ENCODE measurements at places on chromosomes 16 and 17.

- DNase-seq: no peak
Measured at GRCh38 chr16:46850619-46851555, 19.9 kb upstream of the C16orf87 start.

DNA sequence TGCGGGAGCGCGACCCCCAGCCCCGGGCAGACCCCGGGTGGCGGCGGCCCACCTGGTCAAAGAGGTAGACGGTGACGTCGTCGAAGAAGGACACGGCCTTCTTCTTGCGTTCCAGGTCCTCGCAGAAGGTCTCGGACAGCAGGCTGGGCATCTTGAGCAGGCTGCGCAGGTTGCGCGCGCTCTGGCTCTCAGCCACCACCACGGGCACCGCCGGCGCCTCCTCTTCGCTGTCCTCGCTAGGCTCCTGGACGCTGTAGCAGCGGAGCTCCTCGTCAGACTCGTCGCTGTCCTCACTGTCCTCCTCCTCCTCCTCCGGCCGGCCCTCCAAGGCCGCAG is 45.2 kb upstream of the PVALEF start:
- DNase-seq: no peak

DNA sequence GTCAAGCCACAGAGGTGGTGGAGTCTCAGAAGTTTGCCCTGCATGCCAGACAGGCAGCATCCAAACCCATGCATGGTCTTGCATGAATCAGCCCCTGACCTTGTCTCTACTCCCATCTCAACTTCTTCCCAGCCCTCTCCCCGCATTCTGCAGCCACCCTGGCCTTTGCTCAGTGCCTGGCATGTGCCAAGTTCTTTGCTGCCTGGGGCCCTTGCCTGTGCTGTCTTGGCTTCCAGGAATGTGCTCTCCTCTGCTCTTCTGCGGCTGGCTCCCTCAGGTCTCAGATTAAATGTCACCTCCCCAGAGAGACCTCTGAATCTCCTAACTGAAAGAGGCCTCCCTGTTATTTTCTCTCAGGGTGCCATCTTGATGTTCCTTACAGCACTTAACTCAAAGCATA is 17.6 kb downstream of the DRC3 start:
- no peak for DNase-seq

DNA sequence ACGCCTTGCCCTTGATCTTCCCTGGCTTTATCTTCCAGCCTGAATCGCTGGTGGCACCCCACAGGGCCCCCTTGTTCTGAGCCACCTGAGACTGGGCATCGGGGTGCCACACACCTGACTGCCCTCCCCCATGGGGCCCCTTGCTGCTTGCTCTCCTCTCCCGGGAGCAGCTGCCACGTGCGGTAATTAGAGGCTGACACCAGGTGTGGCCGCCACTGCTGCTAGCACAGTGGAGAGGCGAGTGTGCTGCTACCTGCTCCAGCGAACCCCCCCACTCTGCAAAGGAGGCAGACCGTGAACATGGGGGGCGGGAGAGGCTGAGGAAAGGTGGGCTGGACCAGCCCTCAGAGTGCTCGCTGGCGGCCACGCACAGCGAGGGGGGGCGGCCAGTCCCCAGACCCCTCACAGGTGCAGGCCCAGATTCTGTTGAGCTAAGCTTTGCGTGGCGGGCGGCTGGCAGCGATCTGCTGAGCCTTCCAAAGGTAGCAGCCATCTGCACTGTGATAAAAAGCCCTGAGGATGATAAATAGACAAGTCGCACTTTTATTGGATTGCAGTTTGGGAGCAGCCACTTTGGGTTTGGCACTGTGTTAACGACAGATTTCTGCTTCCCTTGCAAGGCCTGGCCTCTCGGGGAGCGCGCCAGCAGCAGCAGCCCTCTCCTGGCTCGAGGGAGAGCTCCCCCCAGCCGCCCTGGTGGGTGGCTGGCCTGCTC is 167.9 kb upstream of the GSE1 start:
- no peak for DNase-seq

DNA sequence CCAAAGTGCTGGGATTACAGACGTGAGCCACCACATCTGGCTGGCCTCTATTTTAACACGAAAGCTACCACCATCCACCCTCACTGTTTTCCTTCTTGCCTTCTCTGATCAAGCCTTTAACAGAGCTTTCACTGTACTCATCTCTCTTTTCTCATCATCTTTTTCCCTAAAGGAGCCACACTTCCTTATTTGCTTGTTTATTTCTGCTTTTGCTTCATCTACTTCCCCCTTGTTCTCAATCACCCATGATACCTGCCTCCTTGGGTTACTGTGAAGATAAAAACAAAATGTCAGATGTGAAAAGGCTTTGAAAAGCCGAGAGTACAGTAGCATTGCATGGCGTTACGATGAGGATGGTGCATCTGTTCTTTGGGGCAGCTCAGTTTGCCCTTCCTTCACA is 79.9 kb downstream of the ZNF18 start:
- DNase-seq: no peak

GRCh38 chr17:35766903-35767510 is 6.3 kb downstream of the C17orf50 start:
- peak; percentile 26 for DNase-seq

GRCh38 chr16:12763517-12763916 is 40.2 kb downstream of the CPPED1 start:
- no peak for DNase-seq

GRCh38 chr17:49645654-49646053 is 32.2 kb downstream of the SPOP start:
- no peak for DNase-seq

- DNase-seq: no peak
Measured at GRCh38 chr16:67530013-67530939, 1.6 kb downstream of the RIPOR1 start.

GRCh38 chr17:1104222-1104621 is 75.6 kb downstream of the ABR start:
- DNase-seq: no peak

GRCh38 chr17:58756246-58757161 is 850 bp downstream of the PPM1E start:
- DNase-seq: no peak

DNA sequence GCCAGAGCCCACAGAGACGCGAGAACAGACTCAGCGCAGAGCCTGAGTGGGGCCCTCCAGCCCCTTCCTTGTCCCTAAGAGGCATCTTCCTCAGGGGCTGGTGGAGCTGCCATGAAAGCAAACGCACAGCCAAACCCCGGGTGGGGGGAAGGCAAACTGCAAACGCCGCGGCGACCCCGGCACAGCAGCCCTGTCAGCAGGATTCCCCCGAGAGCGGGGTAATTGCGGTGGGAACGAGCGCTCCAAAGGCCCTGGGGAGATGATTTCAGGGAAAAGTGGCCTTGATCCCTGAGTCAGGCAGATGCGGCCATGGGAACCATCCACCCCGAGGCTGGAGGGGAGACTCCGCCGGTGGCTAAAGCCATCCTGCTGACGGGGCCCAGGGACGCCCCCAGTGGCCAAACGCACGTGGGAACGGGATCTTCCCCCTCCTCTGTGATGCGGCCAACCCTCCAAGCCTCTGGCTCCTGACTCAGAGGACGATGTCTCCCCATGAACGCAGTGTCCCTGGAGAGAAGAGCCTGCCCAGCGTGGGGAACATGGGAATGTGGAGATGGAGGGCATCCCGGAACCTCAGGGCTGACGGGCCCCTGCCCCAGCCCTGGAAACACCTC is 25.1 kb downstream of the SLC7A5 start:
- DNase-seq: no peak

- DNase-seq: no peak
Measured at GRCh38 chr16:25370541-25370940, 112.9 kb upstream of the ZKSCAN2 start.

DNA sequence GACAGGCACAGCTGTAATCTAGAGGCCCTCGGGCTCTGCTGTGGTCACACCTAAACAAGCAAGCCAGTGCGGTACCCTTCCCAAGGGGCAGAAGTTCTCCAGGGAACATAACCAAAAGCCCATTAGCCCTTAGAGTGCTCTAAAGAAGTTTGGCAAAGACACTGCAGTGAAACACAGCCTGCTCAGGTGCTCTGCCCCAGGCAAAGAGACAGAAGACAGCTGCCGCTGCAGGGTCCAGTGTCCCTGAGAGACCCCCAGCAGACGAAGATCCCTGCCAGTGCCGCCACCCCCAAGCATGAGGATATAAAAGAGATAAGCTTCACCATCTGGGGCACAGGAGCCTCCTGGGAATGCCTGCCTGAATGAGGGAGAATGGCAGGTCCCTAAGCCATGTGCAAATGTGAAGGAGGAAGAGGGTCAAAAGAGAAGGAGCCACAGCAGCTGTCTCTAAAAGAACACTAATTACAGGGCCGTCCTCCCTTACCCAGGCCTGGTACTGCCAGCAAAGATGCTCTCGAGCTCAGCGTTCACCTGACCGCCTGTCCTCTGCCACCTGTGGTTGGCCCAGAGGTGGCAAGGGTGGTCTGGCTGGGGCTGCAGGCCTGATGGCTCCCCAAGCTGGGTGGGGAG is 29.7 kb downstream of the CUEDC1 start:
- no peak for DNase-seq

GRCh38 chr16:87635541-87636049 is 33.3 kb downstream of the JPH3 start:
- peak; percentile 62 for DNase-seq

DNA sequence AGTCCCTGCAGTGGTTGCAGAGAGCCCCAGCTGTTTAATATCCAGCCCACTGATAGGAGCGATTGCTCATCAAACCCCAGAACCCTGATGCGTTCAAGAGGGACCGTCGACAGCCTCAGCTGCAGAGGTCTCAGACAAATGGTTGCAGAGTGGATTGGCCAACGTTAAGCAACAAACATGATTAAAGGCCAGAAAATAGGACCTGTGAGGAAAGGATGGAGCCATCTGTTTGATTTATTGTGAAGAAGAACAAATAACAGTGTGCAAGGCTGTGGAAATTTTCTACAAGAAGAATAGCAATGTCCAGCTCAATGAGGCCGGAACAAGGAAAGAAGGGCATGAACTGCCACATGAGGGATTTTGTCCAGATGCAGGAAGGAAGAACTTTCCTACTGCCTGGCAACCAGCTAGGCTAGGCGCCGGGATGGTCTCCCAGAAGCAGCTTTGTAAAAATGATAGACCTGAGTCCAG is 138.4 kb upstream of the DNAH9 start:
- no peak for DNase-seq

DNA sequence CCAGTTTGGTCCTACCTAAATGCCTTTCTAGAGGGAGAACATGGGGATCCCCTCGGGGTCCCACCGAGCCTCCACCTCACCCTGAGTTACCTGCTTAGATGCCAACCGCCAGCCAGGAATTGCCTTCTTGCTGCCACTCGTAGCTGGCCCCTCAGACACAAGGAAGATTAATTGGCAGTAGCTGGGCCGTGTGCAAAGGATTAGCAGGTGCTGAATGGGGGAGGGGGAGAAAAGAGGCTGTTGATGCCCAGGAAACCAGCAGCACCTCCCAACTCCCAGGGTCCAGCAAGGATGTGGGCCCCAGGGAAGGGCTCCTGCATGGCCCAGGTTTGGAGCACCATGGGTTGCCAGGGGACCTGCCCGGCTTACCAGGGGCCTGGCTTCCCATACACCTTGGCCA is at the start of gene CNGB1:
Gene CNGB1 (minus strand): TSS at position 159 of the 400 bp plus-strand sequence. CDS start 3,842 bp downstream, outside the sequence.
- no peak for DNase-seq

- no peak for DNase-seq
Measured at GRCh38 chr17:16917671-16918394, 54.1 kb downstream of the TNFRSF13B start.

DNA sequence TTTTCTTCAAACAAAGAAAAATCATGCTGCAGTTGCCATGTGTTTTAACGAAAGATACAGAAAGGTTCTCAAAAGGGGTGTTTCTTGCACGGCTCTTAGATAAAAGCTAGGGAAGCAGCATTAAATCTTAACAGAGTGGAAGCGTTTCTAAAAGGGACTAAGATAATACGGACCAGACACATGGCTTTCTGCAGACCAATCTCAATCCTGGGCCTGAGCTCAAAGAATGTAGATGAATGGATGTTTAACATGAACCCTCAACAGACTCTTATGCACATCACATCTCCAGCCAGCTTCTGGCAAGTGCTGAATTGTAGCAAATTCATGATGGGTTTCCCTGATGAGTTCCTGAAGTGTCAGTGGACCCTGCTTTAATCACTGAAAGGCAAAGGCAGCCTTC is 80.2 kb upstream of the COX10 start:
- DNase-seq: no peak

GRCh38 chr17:68600067-68600930 is 868 bp downstream of the FAM20A start:
- no peak for DNase-seq

DNA sequence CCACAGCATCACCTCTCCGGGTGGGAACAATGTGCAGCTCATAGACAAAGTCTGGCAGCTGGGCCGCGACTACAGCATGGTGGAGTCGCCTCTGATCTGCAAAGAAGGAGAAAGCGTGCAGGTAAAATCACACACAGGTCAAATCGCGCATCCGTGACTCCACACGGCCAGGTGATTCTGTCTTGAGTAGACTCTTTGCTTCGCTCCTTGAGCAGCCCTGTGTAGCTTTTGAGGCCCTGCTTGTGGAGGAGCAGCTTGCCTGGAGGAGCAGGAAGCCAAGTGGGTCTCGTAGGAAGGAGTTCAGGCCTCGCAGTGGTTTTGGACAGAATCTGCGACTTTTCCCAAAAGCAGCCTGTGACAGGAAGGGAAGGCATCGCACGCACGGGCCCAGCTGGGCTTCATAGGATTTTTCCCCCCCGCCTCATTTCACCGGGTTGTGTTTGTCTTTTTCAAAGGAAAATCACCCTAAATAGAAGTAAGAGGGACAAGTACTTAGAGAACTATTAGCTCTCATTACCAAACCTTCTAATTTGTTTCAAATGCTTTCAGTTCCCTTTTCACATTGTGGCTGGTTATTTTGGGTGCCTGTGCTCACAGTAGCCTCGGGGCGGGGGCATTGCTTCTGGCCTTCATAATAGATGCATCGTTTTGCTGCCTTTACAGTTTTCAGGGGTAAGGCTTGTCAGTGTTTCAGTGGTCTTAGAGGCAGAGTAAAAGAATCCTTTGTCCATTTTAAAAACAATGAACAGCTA is 71.5 kb downstream of the SEC14L1 start:
- DNase-seq: no peak

GRCh38 chr17:2865228-2865627 is 69.0 kb downstream of the RAP1GAP2 start:
- DNase-seq: no peak

Measured in T-cell (primary cell).